ENCODE measurements at places on chromosomes 6 and 20.

GRCh38 chr6:154751011-154751800, 18.0 kb downstream of the SCAF8 start:
- no peak for DNase-seq
- no peaks in the 10 kb centered on the region for H3K27me3 ChIP-seq
- no peak overlapping the region for H3K27ac ChIP-seq

DNA sequence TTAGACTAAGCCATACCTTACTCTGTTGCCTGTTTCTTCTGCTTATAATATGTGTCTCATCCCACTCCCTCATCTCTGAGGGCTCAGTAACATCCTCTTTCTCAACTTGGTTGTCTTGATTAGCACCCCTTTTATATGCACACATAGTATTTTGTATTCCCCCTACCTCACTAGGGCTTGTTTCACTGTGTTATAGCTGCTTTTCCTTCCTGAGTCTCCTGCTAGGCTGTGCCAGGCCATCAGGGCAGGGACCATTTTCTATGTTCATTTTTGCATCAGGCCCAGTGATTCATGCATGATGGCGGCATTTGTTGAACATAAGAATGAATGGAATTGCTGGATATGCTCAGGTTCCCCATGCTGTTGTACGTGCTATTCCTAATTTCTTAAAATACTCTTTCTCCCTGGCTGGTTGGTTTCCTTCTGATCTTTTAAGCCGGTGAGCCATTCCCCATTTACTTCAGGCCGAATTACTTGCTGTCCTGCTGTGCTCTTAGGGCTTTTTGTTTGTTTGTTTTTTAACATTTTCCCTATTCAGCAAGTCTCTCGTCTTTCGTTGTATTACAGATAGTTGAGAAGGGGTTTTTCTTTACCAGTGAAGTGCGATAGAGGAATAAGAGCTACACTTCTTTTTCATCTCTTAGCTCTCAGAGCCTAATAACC, 183.2 kb downstream of the CARMIL1 start:
- H3K4me1 ChIP-seq = no peaks in the 10 kb centered on the region
- H3K27ac ChIP-seq = no peak overlapping the region
- H3K27me3 ChIP-seq = no peaks in the 10 kb centered on the region
- DNase-seq = no peak

DNA sequence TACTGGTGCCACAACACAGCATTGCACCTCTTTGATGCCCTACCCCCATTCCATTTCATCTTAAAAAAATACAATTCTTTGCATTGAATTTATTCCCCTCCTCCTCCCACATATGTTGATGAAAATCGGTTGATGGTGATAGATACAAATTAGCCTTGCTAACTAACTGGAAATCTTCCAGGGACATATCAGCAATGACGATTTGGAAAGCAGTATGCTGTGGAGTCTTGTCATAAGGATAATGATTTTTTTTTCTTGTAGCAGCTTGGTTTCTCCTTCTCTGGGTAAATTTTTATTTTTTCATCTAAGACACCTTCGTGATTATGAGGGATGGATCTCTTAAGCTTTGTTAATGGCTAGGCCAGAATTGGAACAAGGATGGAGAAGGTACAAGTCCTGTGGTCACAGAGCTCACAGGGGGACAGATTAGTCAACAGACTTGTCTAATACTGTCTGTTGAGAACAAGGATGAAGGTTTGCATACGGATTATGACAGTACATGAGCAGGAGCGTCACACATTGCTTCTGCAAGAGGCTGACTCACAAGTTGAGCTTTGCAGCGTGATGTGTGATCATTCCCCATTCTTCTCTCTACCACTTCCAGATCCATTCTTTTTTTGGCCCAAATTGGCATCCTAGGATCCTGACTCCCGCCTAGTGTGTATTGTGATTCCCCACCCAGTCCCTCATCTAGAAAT, 233.1 kb upstream of the FERMT1 start:
- H3K27ac ChIP-seq = no peak overlapping the region
- no peaks in the 10 kb centered on the region for H3K4me1 ChIP-seq
- no peak overlapping the region for H3K4me3 ChIP-seq

DNA sequence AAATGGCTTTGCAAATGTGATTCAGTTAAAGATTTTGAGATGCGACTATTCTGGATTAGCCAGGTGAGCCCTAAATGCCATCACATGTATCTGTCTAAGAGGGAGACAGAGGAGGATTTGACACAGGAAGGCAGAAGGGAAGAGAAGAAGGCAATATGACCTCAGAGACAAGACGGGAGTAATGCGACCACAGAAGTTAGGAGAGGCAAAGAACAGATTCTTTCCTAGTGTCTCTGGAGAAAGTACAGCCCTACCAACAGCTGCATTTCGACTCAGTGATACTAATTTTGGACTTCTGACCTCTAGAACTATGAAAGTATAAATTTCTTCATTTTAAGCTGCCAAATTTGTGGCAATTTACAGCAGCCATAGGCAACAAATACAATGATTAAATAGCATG, 24.2 kb upstream of the TPD52L1 start:
- peaks cover 4% of the 10 kb centered on the region for H3K4me1 ChIP-seq
- no peak overlapping the region for H3K4me3 ChIP-seq

- H3K4me1 ChIP-seq = no peaks in the 10 kb centered on the region
- no peak overlapping the region for H3K27ac ChIP-seq
- DNase-seq = no peak
- no peaks in the 10 kb centered on the region for H3K36me3 ChIP-seq
- H3K4me3 ChIP-seq = no peak overlapping the region
Observed at GRCh38 chr6:2562721-2563451, 187.8 kb downstream of the MYLK4 start.

- no peaks in the 10 kb centered on the region for H3K4me1 ChIP-seq
- H3K27ac ChIP-seq = no peak overlapping the region
- H3K27me3 ChIP-seq = no peaks in the 10 kb centered on the region
- no peak overlapping the region for H3K4me3 ChIP-seq
- no peaks in the 10 kb centered on the region for H3K36me3 ChIP-seq
Observed at GRCh38 chr6:68719761-68720160, 84.7 kb downstream of the ADGRB3 start.

DNA sequence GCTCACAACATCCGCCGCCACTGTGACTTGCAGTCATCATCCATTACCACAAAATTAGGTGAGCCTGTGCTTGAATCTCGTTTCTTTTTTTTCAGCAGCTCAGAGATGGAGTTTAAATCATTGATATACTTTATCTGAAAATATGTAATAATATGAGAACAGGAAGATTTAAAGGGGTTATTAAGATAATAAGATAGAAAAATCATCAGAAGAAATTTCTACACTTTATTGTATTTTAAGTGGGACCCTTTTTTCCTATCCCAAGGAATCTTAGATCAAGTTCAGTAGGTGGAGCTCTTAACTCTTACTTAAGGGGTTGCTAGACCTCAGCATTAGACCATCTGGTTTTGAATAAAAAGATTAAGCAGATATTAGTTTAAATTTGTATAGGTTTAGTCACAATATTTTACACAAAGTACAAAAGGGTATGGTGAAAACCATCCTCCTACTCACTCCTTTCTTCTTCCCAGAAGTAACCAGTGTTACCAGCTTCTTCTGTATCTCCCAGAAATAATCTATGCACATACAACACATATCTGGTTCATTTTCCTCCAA, 9.4 kb upstream of the NCOA7 start:
- 0 out of 2 replicates have a peak, but pooled peaks cover 7% of the 10 kb centered on the region for H3K36me3 ChIP-seq
- peak overlapping the region; percentile 94 for H3K27ac ChIP-seq
- no peak for DNase-seq
- peaks cover 38% of the 10 kb centered on the region for H3K4me1 ChIP-seq
- peak overlapping the region; percentile 63 for H3K4me3 ChIP-seq

All from PC-9 (cell line).